ENCODE measurements at places on chromosomes 6 and 20.
A peak's percentile ranks its signal among the peaks of the same experiment; 100 is the strongest.

- DNase-seq: peak; percentile 20
Measured at GRCh38 chr6:43772681-43773049, 2.7 kb downstream of the VEGFA start.

DNA sequence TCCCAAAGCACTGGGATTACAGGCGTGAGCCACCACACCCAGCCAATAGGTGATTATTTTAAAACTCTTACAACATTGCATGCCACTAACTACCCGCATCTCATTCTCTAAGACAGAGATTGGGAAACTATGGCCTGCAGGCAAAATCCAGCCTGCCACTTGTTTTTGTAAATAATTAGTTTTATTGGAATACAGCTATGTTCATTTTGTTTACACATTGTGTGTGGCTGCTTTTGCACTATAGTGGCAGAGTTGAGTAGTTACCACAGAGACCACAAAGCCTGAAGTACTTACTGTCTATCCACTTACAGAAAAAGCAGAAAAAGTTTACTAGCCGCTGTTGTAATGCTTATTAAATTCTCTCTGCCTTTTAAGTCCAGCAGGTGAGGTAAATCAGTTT lies 16.4 kb upstream of the PKIG start:
- no peak for DNase-seq

GRCh38 chr20:54062812-54063280 lies 7.5 kb downstream of the BCAS1 start:
- DNase-seq: no peak

DNA sequence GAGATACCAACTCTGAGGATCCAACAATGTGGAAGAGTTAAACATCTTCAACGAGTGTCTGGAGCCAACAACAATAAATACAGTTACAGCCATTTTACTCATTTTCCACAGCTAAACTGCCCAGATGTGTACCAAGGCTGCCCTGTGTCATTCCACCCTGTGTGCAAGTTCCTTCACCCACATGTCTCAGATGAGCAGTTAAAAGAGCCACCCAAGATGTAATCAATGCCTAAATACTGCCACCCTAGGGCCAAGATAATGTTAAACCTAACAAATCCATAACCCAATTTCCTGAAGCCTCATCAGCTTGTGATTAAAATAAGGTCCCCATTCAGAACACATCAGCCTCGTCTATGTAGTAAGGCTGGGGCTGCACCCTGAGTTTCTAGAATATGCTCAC lies 59.9 kb downstream of the GMDS start:
- no peak for DNase-seq

DNA sequence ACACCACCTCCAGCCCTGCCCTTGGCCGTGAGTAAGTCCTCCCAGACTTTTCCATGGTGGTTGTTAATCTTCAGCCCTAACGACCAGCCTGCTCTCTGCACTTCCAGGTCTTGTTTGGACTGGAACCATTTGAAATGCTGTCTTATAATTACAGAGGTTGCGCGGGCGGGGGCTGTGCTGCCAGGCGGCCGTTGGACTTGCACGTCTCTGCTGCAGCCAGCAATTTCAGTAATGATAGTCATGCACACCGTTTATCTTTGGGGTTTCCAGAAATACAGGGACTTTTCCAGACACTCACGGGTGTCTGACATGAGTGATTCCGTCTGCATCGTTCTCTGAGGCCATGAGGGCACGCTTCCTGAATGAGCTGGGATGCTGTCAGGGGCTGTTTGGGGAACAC lies 118.2 kb downstream of the BMP7 start:
- DNase-seq: no peak

DNA sequence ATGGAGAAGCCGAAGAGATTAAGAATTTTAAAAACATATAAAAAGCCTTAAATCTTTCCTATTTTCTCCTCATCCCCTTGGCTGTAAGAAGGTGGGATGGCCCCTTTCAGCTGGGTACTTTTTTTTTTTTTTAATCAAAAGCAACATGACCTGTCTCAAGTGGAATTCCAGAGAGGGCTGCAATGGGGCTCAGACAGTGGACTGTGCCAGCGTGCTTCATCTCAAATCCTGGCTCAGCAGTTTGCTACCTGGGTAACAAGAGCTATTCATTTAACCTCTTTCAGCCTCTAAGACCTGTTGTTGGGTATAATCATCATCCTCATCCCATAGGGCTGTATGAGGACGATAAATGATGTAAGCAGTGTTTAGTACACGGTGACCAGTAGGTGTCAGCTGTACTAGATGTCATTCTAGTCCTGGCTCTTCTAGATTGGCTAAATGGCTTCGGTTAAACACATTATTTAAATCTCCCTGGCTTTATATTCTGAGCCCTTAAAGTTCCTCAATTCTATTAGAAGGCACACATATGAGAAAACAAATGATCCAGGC lies 6.9 kb upstream of the PPP1R3G start:
- DNase-seq: no peak

DNA sequence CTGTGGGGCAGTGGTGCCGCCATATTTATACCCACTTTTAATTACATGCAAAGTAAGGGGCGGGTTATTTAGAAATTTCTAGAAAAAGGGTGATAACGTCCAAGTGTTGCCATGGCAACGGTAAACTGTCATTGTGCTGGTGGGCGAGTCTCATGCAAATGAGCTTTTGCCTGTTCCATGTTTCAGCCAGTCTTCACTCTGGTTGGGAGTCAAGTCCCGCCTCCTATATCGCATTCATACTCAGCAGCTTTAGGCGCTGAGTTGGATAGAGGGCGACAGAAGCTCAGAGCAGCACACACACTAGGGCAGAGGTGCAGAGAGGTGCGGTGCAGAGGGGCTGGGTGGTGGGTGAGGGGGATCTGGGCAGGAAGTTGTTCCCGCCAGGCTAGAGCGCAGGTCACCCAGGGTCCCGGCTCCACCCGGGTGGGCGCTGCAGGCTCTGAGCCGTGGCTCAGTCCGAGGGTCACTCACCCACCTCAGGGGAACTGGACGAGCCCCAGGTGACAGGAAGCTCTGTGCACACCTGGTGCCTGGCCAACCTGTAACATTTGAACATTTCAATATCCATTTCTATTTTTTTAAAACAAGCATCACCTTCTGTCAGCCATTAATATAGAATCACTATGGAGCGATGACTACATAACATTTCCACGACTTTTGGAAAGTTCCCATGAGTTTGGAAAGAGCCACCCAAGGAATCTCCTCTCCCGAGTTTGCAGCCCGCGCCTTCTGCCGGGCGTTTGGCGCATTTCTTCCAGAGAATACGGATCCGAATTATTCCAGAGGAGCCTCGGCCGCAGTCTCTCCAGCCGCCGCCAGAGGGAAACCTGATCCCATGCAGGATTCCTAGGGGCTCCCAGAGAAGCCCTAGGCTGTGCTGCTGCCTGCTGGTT lies 89.1 kb upstream of the PHACTR3 start:
- DNase-seq: peak; percentile 33

DNA sequence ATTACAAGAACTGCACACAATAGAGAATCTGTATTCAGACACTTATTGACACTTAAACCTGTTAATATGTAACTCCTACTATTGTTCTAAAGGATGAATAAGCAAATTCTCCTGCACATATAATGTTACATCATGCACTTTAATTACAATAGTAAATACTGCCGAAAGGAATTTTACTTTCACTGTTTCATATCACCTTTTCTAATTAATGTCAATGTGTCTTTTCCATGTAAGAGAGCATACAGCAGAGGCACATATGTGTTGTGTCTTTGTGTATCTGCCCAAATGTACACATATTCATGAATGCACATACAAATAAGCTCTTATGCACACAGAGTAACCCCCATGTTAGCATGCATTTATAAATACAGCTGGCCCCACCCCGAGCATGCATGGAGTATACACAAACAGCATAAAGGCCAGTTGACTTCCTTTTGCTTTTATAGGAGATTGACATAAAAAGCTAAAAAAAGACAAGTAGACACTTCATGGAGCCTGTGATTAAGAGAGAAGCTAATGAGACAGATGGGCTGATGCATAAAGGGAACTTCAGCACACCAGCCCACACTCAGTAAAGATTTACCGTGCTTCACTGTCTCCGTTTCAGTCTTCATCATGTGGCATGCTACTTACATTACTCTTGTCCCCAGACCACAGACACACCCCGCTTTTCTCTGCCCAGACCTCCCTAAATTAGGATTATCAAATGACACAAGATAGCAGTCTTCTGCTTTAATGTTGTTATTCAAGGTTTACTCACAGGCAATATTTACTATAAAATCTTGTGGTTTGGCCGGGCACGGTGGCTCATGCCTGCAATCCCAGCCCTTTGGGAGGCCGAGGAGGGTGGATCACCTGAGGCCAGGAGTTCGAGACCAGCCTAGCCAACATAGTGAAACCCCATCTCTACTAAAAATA lies 184.6 kb downstream of the ATXN1 start:
- no peak for DNase-seq

DNA sequence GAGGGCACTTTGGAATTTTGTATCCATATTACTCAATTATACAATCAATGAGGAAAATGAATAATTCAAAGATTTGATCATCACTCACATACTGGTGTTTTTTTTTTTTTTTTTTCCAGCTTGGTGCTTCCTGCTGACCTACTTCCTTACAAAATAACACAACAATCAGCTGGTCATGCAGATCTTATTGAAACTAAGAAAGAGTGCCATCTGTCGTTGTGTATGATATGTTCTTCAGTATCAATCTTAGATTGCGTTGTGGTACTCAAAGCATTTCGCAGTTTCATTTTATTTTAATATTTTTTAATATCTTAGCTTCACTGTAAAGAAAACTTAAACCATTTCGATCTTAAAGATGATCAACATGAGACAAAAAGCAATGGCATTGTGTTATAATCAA lies 155.6 kb downstream of the OGFRL1 start:
- no peak for DNase-seq

GRCh38 chr6:160139420-160139851 lies 17.8 kb downstream of the SLC22A1 start:
- DNase-seq: no peak

- no peak for DNase-seq
Measured at GRCh38 chr6:74557236-74557635, 648.6 kb downstream of the COL12A1 start.

DNA sequence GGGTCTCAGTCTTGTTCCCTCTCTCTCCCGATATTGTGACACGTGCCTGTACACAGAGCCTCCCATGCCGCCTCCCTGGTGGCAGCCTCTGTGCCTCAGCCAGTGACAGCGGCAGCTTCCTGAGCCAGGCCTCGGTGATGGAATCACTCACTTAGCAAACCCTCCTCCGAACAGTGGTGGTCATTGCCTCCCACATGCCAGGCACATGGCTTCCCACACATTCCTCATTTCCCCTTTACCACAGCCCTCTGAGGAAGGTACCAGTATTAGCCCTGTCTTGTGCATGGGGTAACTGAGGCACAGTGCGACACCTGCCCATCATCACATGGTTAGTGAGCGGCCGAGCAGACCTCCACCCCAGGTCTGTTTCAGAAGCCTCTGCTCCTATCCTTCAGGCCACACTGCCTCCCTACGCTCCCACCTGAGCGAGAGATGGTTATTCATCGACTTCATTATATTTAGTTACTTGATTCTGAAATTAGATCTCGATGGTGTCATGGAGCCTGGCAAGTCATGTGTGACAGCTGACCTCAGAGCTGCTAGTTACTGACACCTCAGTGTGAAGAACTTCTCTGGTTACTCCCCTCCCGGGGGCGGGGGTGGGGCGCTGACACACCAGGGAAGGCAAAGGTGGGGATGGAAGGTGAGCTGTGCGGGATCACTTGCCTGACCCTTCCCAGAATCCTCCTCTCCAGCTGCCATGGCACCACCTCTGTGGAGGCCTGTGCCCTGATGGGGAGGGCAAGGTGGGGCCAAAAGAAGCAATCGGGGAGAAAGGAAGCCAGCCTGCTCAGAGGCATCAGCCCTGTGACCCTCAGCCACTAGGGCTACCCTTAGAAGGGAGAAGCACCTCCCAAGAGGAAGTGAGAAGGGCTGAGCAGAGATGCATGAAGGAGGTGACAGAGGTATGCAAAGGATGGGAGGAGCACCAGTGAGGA lies 17.9 kb downstream of the MDGA1 start:
- no peak for DNase-seq

DNA sequence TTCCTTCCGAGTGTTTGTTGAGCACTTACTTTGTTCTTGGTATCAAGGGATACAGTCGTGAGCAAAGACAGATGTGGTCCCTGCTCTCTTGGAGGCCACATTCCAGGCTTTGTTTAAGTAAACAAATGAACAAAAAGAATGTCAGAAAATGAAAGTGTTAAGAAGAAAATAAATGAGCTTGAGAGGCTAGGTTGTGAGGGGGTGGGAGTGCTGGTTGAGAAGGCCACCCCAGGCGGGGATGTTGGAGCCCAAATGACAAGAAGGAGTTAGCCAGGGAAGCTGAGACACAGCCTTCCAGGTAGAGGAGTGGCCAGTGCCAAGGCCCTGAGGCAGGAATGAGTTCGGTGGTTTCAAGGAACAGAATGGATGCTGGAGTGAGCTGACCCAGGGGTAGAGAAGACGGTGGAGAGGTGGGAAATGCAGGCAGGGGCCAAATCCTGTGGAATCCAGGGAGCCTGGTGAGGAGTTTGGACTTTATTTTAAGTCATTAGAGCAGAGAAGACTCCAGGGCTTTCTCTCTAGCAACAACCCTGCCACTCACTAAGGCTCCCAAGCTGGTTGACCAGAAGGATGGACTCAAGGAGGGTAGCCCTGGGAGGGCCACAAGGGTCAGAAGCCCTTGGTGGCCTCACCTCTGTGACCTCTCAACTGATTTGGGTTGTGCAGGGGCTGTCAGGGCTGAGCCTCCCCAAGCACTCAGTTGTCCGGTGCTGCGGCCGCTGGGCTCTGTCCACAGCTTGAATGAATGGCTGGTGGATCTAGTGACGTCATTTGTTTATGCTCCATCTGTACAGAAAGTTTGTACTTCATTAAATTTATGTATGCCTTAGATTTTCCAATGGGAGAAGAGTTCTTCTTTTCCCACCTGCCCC lies 66.0 kb upstream of the STX16 start:
- no peak for DNase-seq

DNA sequence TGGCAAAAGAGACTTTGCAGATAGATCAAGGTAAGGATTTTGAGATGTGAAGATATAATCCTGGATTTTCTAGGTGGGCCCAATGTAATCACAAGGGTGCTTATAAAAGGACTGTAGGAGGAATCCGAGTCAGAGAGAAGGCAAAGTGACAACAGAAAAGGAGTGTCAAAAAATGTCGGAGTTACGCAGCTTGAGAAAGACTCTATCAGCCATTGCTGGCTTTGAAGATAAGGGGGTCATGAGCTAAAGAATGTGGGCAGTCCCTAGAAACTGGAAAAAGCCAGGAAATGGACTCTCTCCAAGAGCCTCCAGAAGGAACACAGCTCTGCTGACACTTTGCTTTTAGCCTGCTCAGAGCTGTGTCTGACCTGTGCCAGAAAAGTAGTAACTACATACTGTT lies 8.7 kb upstream of the RWDD1 start:
- no peak for DNase-seq
